Suprapubic skin (tissue), 4 donors: ENCODE measurements at places on chromosomes 5 and 9. TPM values are rescaled to one million over a fixed set of nuclear protein-coding genes. Genes with fewer than 3 reads are reported as not detected.
A peak's percentile ranks its signal among the peaks of the same experiment; 100 is the strongest.

DNA sequence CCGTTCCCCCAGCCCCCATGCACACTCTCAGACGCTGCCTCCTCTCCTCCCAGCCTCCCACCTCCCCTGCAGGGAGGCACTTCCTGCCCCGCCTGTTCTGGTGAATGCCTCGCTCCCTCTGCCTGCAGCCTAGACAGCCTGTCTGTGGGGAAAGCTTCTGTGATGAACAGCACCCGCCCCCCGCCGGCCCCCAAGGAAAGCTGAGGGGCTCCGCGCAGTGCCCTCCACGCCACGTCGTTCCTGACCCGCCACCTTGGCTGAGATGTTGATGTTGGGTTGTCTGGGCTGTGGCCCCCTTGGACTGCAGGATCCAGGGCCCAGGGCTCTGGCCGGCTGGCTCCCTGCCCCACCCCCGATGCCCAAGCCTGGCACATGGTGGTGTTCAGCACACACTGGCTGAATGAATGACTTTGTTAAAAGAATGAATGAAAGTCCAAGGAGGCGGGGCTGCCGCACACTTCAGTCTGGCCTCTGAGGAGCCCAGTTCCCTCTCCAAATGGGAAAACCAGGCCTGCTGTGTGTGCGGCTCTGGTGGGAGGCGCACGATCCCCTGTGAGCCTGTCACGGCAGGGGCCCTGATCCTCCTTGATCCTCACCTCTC is 2.1 kb upstream of the MYMK start:
- no peak overlapping the region for H3K27ac ChIP-seq
- H3K4me3 ChIP-seq = no peak overlapping the region
- peaks cover 58% of the 10 kb centered on the region for H3K27me3 ChIP-seq
- peaks cover 24% of the 10 kb centered on the region for H3K4me1 ChIP-seq
- no peak for DNase-seq

GRCh38 chr5:133589286-133589685 is 23.1 kb downstream of the FSTL4 start:
- no peaks in the 10 kb centered on the region for H3K4me1 ChIP-seq
- no peaks in the 10 kb centered on the region for H3K27me3 ChIP-seq
- no peak for DNase-seq
- H3K27ac ChIP-seq = no peak overlapping the region

DNA sequence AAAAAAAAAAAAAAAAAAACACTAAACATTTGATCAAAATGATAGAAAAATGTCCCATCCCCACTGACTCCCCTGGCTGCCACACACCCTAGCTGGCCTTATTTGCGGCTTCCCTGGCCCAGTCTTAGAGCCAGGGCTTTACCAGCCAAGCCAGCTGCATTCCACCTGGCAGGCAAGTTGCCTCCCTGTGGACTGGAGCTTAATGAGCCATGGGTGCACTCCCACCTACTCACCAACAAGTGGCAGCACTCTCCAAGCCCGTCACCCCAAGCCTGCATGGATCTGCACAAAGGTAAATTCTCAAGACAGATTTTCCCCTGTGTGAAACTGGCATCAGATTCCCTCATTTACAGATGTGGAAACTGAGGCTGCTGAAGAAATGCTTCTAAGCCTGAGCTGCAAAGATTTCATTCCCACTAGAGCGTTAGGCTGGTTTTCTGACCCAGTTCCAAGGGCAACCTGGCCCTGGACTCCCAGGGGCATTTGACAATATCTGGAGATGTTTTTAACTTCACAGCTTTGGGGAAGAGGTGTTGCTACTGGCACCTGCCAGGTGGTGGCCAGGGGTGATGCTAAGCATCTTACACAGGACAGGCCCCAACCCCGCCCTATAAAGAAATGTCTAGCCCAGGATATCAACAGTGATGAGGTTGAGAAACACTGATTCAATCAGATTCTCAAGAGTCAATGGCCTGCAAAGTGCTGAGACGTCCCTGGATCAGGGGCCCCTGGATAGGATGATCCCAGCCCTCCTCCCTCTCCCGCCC is 21.9 kb upstream of the VDAC1 start:
- H3K36me3 ChIP-seq = no peaks in the 10 kb centered on the region
- DNase-seq = no peak
- no peaks in the 10 kb centered on the region for H3K4me1 ChIP-seq
- no peak overlapping the region for H3K4me3 ChIP-seq
- H3K27ac ChIP-seq = no peak overlapping the region
- no peaks in the 10 kb centered on the region for H3K27me3 ChIP-seq

DNA sequence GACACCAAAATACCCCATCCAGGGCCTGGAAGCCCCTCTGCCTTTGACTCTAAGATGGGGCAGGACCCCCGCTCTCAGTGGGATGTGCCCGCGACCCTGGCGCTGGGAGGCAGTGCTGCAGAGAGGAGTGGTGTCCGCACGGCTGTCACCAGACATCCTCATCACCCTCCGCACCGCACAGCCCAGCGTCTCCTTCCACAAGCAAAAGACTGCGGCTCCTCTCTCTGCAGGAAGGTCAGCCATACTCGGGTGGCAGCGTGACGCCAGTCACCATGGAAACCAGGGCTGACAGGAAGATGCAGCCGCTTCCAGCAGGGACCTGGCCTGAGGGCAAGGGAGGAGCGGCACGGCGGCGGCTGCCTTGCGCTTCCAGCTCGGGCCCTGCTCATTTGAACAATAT is 17.1 kb upstream of the SLC6A3 start:
- H3K4me1 ChIP-seq = no peaks in the 10 kb centered on the region
- H3K27me3 ChIP-seq = no peaks in the 10 kb centered on the region
- no peak overlapping the region for H3K27ac ChIP-seq
- no peak overlapping the region for H3K4me3 ChIP-seq
- H3K36me3 ChIP-seq = peaks cover 46% of the 10 kb centered on the region
- DNase-seq = no peak

- H3K36me3 ChIP-seq = no peaks in the 10 kb centered on the region
- H3K4me1 ChIP-seq = peaks cover 4% of the 10 kb centered on the region
- H3K27me3 ChIP-seq = no peaks in the 10 kb centered on the region
- DNase-seq = no peak
- no peak overlapping the region for H3K4me3 ChIP-seq
These were observed 120.9 kb downstream of the ADAMTSL1 start for GRCh38 chr9:18594837-18595236.

DNA sequence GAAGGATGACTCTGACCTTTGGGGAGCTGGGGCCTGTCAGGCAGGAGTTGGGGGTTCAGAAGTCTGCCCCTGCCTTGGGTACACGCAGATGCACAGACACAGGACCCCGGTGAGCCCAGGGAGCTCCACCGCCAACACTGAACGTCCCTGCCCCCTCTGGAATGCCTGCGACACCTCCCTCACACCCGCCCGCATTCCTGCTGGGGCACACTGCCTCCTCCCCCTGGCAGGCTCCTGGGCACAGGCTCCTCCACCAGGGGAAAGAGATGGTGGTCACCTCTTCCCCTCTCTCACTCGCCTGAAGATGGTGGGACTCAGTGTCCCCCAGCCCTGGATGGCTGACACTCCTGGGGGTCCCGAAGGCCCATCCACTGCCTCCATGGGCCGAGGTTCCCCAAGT is 12.0 kb downstream of the CRB2 start:
- DNase-seq = no peak
- peaks cover 6% of the 10 kb centered on the region for H3K4me1 ChIP-seq
- no peak overlapping the region for H3K4me3 ChIP-seq

- no peak for DNase-seq
- H3K36me3 ChIP-seq = no peaks in the 10 kb centered on the region
- H3K4me3 ChIP-seq = no peak overlapping the region
- no peak overlapping the region for H3K27ac ChIP-seq
These were observed 29.5 kb downstream of the POU4F3 start for GRCh38 chr5:146368137-146368536.

DNA sequence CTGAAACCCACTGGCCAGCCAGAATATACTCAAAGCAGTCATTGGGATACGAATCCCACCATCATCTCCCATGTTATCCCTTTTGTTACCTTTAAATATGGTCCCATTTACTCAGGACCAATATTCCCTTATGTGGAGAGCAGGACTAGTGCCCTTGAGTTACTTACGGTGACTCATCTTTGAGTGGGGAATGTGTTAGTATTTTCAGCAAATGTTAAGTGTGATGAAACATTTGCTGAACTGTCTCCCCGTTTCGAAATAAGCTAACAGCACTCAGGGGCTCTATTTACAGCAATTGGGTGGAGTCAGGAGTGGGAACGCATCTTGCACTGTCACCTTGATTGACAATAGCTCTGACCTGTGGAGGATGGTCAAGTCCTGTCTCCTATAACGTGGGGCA is 67.4 kb downstream of the CTSL start:
- peak overlapping the region; percentile 54 for H3K27ac ChIP-seq
- DNase-seq = no peak
- no peaks in the 10 kb centered on the region for H3K27me3 ChIP-seq
- no peaks in the 10 kb centered on the region for H3K36me3 ChIP-seq
- no peaks in the 10 kb centered on the region for H3K4me1 ChIP-seq
- H3K4me3 ChIP-seq = no peak overlapping the region

GRCh38 chr9:6096821-6097220 is 81.4 kb upstream of the RANBP6 start:
- DNase-seq = no peak
- H3K4me1 ChIP-seq = no peaks in the 10 kb centered on the region
- no peaks in the 10 kb centered on the region for H3K36me3 ChIP-seq
- H3K27me3 ChIP-seq = no peaks in the 10 kb centered on the region
- no peak overlapping the region for H3K27ac ChIP-seq
- no peak overlapping the region for H3K4me3 ChIP-seq

- H3K4me1 ChIP-seq = peaks cover 5% of the 10 kb centered on the region
- no peak for DNase-seq
- H3K4me3 ChIP-seq = no peak overlapping the region
- peak overlapping the region; percentile 1 for H3K27ac ChIP-seq
These were observed 39.3 kb upstream of the KIAA1958 start for GRCh38 chr9:112447283-112447761.

DNA sequence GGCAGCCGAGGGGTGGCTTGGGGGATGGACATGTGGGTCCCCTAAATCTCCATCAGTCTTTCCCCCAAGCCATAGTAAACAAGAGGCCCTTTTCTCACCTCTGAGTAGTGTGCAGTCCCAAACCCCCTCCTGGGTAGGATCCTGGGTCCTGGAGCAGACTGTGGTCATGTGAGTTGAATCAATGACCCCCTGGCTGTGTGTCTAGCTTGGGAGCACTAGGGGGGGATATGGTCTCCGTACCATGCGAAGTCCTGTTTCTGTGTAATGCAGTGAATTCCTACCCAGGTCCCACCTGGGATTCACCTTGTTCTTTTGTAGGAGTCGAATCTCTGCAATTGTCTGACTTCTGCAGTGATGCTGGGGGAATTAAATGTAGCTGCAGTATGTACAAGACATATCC is 66.2 kb downstream of the FGF18 start:
- DNase-seq = no peak
- H3K27me3 ChIP-seq = no peaks in the 10 kb centered on the region
- peaks cover 7% of the 10 kb centered on the region for H3K4me1 ChIP-seq
- no peak overlapping the region for H3K4me3 ChIP-seq

- DNase-seq = no peak
- no peaks in the 10 kb centered on the region for H3K4me1 ChIP-seq
- H3K27ac ChIP-seq = no peak overlapping the region
- no peak overlapping the region for H3K4me3 ChIP-seq
- H3K36me3 ChIP-seq = no peaks in the 10 kb centered on the region
These were observed 14.4 kb upstream of the HRCT1 start for GRCh38 chr9:35891646-35892045.

DNA sequence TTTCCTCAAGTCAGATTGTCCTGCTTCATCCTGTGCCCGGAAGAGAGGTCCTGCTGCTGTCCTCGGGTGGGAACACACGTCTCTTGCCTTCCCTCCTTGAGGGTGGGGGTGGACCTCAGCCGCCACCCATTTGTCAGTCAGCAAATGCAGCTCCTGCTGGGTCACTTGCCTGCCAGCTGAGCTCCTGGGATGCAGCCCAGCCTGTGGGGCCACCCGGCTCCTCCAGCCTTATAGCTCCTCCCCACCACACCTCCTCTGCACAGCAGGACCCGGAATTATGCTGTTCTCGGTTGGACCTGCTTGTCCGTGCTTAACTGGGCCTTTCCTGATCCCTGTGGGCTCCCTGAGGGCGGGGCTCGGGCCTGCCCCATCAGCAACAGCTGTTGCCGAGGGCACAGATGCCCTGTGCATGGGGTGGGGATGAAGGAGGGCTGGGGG is 52.7 kb downstream of the RXRA start:
- peak overlapping the region; percentile 4 for H3K4me3 ChIP-seq
- H3K27me3 ChIP-seq = no peaks in the 10 kb centered on the region
- peak overlapping the region; percentile 90 for H3K27ac ChIP-seq
- H3K4me1 ChIP-seq = peaks cover 100% of the 10 kb centered on the region
- H3K36me3 ChIP-seq = no peaks in the 10 kb centered on the region

DNA sequence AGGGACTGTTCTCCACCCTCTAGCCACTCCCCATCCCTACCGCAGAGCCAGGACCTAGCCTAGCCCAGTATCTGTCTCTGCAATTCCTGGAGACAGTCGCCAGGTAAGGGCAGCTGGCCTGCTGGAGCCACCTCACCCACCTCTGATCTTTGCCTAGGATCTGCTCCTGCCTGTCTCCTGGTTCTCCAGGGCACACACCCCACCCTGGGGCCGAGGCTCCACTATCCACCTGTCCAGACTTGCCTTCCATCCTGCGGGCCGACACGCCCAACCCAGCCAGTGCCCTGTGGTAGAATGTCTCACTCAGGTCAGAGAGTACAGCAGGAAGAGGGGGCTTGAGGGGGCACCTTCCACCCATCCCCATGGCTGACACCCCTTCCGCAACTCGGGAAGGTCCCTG is 15.7 kb upstream of the AQP7 start:
- H3K36me3 ChIP-seq = no peaks in the 10 kb centered on the region
- H3K4me1 ChIP-seq = peaks cover 53% of the 10 kb centered on the region
- H3K4me3 ChIP-seq = no peak overlapping the region
- H3K27me3 ChIP-seq = no peaks in the 10 kb centered on the region
- DNase-seq = no peak
- H3K27ac ChIP-seq = peak overlapping the region; percentile 86

DNA sequence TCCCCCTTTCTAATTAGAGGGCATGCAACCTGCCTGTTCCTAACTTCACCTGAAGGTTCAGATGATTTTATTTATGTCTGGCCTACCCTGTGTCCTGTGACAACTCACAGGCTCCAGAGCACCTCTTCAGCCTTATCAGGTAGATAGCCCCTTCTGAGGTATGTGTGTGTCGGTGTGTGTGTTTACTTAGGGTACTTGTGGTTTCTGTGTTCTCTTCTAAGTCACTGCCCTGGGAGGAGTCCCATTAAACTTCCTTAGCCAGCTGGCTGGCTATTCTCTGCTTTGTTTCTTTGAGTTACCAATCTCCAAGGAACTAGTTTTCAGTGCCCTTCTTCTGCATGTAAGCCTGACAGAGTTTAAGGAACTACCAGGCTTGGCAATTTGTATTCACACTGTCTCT is 74.9 kb downstream of the UNC13B start:
- no peaks in the 10 kb centered on the region for H3K27me3 ChIP-seq
- DNase-seq = no peak
- H3K36me3 ChIP-seq = peaks cover 4% of the 10 kb centered on the region
- H3K4me1 ChIP-seq = no peaks in the 10 kb centered on the region

AMBP gene
- not detected for total RNA-seq

DMRT3 gene
- 0.42 TPM for total RNA-seq

EQTN gene
- not detected for total RNA-seq
